ENCODE measurements at places on chromosomes 3 and 15.

- DNase-seq, result peak; percentile 100
These were observed 116.5 kb downstream of the SLC9A9 start for GRCh38 chr3:143731776-143732175.

GRCh38 chr15:27744641-27745040, 354.5 kb downstream of the OCA2 start:
- no peak for DNase-seq

- DNase-seq, result peak; percentile 38
These were observed 1.4 kb upstream of the STRA6 start for GRCh38 chr15:74203914-74204431.

GRCh38 chr3:179531576-179531975, 31.1 kb upstream of the ACTL6A start:
- no peak for DNase-seq

GRCh38 chr3:46501702-46502101, 3.9 kb downstream of the RTP3 start:
- no peak for DNase-seq

- DNase-seq, result no peak
These were observed 14.3 kb upstream of the SAMMSON start for GRCh38 chr3:69985266-69985665.

- no peak for DNase-seq
These were observed 226.8 kb upstream of the ST8SIA2 start for GRCh38 chr15:92166751-92167405.

- no peak for DNase-seq
These were observed 79.6 kb downstream of the DHX36 start for GRCh38 chr3:154244644-154245043.

DNA sequence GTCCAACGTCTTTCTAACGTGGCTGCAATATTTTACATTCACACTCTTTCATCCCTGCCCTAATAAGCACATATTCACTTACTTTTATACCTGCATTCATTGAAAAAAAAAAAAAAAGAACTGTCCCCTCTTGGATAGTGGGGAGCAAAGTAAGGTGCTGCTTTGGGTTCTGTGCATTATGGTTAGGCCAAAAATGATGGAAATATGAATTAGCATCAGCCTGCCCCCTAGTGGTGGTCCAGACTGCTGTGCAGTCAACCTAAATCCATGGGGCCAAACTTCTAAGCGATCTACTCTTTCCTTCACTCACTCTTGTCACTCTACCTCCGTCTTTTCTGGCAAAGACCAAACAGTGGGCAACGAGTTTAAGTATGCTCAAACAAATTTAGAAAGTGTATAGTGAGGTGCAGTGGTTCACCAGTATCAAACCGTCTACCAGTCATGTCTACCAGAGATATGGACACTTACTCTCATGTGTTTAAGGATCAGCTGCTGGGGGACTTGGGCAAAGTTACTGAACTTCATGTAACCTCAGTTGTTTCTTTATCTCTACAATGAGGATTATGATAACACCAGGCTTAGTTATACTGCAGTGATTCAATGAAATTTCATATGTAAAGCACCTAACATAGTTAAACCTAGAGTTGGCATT, 61.5 kb upstream of the GRM7 start:
- no peak for DNase-seq

- DNase-seq, result no peak
These were observed 32.5 kb downstream of the TCF12 start for GRCh38 chr15:56950979-56951378.

GRCh38 chr3:10771486-10772270, 44.4 kb upstream of the SLC6A11 start:
- no peak for DNase-seq

- DNase-seq, result no peak
These were observed 46.6 kb downstream of the SPRED1 start for GRCh38 chr15:38299216-38299615.

DNA sequence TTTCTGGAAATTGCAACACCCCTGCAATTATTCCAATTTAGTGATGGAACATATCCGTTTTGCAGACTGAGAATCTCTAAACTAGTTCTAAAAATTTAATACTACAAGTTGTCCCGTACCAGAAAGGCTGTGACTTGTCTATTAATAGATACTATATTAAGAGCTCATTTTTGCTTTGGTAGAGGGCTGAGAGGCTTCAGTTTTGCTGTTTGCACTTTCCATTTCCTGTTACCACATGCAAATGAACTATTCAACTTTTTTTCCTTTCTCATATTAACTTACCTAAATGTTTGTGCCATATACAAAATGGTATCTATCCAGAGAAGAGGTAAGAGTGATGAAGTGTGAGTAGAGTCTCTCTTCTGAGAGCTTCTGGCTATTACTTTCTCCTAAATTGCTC, 101.5 kb upstream of the CRBN start:
- DNase-seq, result no peak

GRCh38 chr3:61718565-61718964, 157.2 kb downstream of the PTPRG start:
- DNase-seq, result no peak

DNA sequence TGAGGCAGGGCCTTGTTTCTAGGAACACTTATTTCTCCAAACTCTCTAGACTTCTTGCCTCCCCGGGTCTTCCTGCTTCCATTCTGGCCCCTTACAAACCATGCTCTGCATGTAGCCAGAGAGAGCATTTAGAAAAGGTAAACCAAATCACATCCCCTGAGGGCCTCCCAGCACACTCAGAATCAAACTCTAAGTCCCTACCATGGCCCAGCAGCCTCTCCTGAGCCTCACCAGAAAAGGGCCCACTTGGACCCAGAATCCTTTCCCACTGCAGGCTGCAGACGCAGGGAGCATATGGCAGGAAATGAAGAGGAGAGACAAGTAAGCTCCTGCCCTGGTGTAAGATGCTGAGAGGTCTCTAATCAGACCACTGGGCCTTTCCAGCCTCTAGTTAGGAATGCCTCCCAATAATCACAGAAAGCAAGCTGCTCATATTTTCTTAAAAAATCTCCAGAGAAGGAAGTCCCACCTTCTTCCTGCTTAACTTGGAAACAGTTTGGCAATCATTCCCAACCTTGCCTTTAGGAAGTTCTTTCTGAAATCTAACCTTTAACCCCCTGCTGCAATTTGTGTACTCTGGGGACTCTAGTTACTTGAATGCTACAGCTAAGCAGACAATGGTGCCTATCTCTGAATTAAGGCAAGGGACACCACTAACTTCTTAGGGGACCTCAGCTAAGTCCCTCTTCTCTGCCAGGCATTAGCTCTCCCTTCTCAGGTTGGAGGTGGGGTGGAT, 4.2 kb downstream of the AMOTL2 start:
- peak; percentile 14 for DNase-seq

DNA sequence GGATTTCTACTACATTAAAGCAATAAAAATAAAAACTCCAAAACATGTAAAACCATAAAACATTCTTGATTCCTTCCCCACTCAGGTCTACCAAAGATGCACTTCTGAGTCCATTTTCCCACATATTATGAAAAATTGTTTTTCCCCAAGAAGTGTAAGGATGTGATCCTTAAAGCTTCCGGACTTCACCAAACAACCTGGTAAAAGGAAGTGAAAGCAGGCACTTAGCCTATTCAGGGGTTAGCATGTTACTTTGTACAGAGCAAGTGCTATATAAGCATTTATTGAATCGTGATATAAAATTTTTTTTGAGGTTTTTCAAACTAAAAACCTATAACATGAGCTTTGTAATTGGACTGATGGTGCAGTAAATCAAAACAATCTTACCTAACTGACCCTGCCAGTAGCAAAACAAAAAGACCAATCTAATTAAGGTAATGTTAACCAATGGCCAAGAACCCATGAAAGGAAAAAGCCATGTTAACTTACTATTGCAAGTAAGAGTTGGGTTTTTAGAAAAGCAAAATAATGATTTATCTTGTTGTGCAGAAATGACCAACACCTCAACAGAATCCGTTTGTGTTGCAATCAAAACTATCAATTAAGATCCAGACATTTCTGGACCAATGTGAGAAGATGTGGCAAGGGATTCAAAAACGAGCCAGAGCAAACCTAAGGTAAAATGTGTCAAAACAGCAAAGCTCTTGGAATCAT, 1.8 kb downstream of the SETD2 start:
- no peak for DNase-seq

GRCh38 chr3:195348426-195349115, 77.6 kb upstream of the XXYLT1 start:
- no peak for DNase-seq

DNA sequence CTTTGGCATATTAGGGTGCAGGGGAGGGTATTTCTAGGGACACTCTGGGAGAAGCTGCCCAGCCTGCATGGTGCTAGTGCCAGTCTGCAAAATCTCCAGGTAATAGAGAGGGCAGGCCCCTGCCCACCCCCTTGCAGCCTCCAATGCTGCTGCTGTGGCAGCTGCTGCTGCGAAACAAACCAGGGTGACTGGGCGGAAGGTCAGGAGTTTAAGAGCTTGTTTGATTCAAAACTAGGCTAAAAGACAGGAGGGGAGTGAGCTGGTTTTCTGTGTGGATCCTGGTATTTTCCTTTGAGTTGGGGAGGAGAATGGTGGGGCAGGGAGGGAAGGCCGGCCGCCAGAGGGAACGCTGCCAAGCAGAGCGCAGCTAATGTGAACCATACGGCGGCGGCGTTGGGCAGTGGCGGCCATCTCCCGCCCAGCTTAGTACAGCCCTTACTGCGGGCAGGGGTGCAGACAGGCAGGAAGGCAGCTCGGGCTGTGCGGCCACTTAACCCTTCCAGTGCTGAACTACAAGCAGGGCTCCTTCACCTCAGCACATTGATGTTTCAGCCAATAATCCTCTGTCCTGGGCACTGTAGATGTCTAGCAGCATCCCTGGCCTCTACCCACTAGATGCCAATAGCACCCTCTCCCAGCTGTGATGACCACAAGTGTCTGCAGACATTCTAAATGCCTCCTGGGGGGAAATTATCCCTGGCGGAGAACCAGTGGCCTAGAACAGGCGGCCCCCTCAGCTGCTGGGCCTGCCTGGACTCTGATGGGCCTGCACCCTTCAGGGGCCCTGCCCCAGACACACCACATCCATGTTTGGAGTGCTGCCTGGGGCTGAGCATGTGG, 125.7 kb downstream of the EEFSEC start:
- no peak for DNase-seq

DNA sequence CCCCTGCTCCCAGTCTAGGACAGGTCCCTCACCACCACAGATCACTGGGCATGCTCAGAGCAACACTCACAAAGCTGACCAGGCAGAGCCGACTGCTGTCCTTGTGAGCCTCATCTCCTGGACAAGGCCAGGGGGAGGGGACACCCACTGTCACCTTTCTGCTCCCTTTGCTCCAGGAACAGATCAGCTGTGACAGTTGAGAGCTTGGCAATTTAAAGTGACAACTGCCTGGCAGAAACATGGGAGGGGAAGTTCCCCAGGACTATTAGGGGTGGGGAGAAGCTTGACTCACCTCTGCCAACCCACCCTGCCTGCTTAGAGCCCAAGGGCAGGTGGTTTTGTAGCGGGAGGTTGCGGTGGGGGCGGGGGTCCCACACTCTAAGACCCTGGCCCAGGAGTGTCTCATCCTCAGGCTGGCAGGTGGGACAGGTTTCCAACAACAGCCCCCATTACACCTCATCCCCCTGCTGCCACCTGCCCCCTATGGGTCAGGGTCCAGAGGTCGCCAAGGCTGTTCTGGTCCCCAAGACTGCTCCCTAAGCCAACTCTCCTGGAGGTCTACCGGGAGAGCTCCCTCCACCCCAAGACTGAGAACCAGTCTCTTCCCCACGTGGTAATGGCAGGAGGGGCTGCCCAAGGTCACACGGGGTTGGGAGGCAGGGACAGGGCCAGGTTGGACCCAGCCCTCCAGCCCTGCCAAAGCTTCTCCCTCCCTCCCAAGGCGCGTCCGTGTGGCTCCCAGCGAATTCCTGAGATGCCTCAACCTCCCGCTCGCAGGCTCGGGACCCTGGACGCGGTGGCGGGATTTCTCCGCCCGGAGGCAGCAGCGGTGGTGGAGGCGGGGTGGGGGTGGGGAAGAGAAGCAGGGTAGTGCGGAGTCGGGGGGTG, 80.4 kb downstream of the IQSEC1 start:
- DNase-seq, result no peak

- no peak for DNase-seq
These were observed 48.1 kb downstream of the STAC start for GRCh38 chr3:36428445-36428844.

GRCh38 chr3:51622413-51622812, 48.6 kb upstream of the TEX264 start:
- DNase-seq, result no peak
